Stimulated activated CD4-positive, alpha-beta T cell treated with anti-CD3 and anti-CD28 coated beads, Interleukin-1b, Interleukin-23, amount 100 ng/mL, for 1 hour (primary cell): ENCODE measurements at places on chromosomes 5 and 9.

GRCh38 chr5:55062039-55062779, 38.2 kb downstream of the GZMK start:
- no peak for DNase-seq

DNA sequence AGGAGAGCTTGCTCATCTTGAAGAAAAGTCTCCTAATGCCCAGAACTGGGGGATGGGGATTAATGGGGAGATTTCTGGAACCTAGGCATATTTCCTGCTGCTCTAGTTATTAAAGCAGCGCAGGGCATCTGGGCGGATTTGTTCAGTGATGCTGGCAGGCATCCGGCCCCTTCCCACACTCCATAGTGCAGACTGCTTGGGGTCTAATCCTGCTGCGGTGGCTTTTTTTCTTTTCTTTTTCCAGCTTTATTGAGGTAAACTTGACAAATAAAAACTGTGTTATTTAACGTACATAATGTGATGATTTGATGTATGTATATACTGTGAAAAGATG, 30.7 kb downstream of the PPARGC1B start:
- DNase-seq, result no peak

GRCh38 chr5:54094706-54095105, 215.7 kb downstream of the ARL15 start:
- DNase-seq, result no peak

DNA sequence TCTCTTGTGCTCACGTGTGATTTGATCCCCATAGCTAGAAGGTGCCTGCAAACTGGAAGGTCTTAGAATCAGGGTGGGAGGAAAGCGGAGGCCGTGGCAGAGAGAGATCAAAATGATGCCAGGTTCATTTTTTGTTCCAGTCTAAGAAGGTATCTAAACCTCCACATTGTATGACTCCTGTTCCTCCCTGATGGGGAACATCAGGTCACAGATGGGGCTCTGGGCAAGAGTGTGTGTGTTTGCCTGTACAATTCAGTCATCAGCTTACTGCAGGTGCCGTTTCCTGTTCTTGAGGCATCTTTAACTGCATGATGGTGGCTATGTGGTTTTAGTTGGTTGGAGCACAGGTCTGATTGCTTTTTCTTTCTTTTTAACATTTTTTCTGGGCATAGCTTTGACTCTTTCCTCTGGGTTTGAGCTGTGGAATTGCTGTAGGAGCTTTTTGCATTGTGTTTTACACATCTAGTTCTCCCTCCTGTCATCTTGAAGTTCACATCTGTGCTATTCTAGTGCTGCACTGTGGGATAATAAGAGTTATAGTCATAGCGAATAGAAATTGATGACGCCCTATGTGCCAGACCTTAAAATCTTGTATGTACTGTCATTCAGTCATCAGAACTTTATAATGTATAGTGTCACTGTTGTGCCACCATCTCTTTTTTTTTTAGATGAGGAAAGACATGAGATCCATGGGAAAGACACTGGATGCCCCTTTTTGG, 30.8 kb downstream of the ARHGAP26 start:
- DNase-seq, result no peak

GRCh38 chr9:130337318-130337717, 71.8 kb downstream of the HMCN2 start:
- no peak for DNase-seq

DNA sequence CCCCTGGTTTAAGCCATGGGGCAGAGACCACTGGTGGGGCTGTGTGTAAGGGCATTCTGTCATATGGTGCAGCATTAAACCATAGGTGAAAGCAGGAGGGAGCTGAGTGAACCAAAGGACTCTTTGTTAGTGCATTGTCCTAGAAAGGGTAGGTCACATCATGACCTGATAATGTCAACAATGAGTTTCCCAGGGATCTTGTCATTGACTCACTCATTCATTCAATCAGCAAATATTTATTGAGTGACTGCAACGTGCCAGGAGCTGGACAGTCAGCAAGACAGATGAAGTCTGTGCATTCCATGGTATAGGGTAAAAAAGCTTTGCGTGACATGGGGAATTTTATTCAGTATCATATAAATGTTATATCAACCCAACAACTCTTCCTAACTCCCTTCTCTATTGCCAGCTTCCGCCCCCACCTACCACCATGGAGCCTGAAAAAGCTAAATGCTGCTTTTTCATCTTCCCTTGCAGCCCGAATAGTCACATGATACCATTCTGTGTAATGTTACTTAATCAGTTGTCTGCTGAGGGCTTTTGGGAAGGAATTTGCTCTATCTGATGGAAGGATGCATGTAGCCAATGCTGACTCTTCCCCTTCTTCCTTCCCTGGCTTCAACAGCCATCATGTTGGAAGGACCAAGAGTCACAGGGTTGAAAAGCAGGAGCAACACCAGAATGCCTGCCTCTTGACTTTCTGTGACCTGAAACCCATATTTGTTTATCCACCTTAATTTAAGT, 11.5 kb upstream of the OTULINL start:
- no peak for DNase-seq
